ENCODE measurements at places on chromosomes 16 and 17.
A peak's percentile ranks its signal among the peaks of the same experiment; 100 is the strongest.

GRCh38 chr17:82636626-82637598 is 11.3 kb downstream of the WDR45B start:
- no peak for DNase-seq

DNA sequence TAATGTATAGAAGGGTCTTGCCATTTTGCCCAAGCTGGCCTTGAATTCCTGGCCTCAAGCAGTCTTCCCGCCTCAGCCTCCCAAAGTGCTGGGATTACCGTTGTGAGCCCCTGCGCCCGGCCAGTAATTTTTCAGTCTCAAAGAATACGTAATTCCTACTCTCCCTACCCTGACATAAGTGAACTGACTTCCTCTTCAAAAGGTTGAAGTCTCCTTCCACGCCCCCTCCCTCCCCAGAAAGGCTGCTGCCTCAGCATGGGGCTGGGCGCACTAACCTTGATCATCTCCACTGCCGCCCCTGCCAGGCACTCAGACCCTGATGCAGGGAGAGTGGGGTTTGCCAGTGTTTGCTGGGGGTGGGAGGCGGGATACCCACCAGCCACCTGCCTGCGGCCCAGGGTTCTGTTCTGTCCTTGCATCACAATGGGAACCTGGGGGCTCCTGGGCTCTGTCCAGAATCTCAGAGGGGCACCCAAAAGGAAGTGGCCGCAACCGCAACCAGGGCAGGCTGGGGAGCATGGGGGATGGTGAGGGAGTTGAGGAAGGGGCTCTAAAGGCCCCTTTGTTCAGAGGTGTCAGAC is 27.5 kb downstream of the KIFC3 start:
- no peak for DNase-seq

DNA sequence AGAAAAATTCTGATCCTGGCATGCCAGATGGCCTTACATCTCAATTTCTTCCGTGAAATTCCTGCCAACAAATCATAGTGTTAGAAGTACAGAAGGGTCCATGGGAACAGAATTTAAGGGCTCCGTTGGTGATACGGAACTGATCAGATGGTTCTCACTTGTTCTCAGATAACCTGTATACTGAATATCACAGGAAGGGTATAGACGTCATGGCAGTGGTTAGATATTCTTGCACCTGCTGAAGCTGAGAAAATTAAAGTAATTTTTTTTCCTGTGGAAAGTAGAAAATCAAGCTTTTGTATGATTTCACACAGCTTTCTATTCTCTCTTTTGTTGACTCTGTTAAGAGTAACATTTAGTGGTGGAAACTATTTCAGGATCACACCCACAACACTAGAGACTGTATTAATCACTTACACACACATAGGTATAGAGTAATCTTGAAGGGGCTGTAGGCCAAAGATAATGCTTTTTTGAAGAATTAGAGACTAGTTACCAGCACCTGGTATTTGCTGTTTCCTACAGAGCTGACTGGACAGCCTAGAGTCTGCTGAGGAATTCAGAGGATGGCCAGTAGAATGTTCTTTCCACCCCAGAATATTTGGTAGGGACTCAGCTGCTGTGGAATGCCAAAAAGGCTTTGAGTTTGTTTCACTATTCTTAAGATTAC is 7.5 kb downstream of the TENT4B start:
- DNase-seq = no peak

DNA sequence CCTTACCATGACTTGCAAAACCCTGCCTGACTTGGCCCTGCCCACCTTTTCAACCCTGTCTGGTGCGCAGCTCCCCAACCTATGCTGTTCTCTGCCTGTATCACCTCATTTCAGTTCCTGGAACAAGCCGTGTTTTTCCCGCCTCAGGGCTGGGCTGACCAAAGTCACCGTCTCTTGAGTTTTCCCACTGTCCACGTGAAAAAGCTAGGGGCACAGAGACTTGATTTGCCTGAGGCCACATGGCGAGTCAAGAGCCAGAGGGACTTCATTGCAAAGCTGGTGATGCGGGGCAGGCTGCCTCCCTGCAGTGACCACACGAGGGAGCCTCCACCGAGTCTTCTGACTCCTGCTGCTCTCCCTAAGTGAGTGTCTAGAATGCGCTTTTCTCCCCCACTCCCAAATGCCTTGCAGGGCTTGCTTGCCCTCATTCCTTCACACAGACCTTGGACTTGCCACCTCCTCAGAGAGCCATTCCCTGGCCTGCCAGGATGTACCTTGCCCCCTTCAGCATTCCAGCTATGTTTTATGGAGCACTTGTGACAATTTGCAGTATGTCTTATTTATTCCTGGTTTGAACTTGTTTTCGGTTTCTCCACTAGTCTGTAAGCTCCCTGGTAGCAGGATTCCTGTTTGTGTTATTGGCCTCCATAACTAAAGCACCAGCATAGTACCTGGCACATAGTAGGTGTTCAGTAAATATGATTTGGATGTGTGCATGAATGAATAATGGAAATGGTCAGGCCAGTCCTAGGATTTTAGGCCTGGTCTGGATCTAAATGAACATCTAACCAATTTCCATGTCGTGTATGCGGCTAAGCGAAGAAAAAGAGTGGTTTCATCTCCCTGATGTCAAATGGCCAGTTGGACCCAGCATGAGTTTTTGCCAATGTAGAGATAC is 252.3 kb downstream of the SNX29 start:
- peak; percentile 42 for DNase-seq

- DNase-seq = no peak
Measured at GRCh38 chr17:55895112-55895759, 144.4 kb downstream of the PCTP start.

DNA sequence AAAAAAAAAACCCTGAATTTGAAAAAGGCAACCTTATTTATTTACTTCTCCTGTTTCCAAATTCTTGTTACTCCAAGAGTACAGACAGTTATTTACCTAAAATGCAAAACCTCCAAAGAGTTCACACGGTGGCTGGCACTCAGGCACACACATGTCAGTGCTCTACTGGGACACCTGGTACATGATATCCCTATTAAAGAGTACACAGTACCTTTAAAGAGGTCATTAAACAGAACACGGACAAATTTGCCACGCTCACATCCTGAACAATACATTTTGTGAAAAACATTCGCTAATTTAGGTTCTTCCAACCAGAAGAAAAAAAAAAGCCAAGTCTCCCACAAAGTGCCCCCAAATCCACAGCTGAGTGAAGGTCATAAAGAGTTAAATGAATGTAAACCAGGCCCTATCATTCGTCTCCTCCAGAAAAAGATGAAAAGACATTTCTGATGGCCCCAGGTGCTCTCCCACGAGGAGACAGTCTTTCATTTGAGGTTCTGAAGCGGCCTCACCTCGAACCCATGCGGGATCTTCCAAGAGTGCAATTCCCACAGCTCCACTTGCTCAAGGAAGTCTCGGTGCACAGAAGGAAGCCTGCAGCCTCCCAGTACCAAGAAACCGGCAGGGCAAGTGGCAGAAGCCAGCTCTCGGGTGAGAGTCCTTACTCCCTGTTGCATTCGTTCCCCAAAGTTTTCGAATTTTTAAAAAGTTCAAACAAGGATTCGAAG is 993 bp downstream of the ERN1 start:
- peak; percentile 37 for DNase-seq

DNA sequence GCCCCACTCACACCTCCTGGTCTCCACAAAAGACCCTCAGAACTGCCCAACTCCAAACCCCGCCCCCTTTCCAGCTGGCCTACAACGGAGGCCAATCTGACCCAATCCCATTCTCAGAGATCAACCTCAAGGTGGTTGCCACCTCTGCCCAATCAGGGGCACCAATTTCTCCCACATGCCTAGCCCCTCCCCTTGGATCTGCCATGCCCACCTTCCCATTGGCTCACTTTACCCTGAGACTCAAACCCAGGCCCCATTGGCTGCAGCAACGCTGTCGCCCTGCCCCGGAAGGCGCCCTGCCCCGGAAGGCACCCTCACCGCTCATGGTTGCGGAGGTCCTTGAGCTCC is 10.6 kb downstream of the ZNF668 start:
- no peak for DNase-seq

- no peak for DNase-seq
Measured at GRCh38 chr17:82390860-82391435, 19.4 kb downstream of the UTS2R start.

- no peak for DNase-seq
Measured at GRCh38 chr17:80782536-80783427, 208.9 kb upstream of the CHMP6 start.

- DNase-seq = no peak
Measured at GRCh38 chr17:77498791-77499698, 358.3 kb downstream of the SEC14L1 start.

- peak; percentile 58 for DNase-seq
Measured at GRCh38 chr16:70777973-70778406, 23.0 kb downstream of the VAC14 start.

DNA sequence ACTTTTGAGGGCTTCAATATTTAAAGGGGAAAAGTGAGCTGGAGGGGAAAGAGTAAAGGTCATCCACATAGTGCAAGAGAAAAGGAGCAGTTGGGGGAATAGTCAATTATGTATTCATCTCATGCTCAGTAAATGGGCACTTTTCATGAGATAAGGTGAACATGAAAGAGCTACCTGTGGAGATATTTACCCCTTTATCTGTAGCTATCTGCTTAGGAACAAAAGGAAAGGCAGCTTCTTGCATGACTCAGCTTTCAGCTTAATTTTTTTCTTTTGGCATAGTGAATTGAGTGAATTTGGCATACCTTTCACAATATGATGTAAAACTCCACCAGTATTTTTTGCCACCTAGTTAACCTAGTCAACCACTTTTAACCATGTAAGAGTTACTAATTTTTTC is 26.4 kb downstream of the CPD start:
- no peak for DNase-seq

DNA sequence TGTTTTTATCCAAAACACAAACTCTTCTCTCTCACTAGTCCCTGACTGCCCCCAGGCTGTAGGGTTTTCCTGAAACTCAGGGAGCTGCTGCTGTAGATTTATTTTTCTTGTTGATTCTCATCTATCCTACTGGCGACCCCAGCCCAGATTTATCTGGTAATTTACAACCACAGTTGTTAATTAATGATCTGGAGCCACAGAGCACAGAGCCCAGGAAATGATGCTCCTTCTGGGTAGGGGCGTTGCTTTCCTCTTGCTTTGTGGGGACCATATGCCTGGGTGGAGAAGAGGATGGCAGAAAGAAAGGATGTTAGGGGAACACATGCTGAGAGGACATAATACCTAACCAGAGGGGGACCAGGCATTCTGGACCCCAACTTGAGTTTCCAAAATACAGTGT is 7.4 kb upstream of the ETV4 start:
- DNase-seq = no peak

GRCh38 chr17:36148559-36149295 is 27.7 kb downstream of the TBC1D3B start:
- peak; percentile 75 for DNase-seq

All from cerebellar cortex (tissue), 1 donor.